ENCODE measurements at places on chromosomes 13 and 19.

DNA sequence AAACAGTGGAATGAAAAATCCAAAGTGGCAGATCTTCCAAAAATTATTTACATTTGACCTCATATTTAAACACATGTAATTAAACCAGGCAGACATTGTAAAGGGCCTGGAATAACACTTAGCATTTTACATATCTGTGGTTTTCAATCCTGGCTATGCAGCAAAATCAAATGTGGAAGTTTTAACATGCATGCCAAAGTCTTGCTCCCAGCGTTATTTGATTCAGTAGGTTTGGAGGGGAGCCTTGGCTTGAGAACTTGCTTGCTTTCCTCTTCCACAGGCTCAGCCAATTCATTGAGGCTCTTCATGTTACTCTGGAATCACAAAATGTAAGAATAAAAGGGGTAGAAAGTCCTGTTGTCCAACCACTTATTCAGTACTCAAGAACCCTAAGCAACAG, 42.5 kb upstream of the INTS6 start:
- no peak for DNase-seq

DNA sequence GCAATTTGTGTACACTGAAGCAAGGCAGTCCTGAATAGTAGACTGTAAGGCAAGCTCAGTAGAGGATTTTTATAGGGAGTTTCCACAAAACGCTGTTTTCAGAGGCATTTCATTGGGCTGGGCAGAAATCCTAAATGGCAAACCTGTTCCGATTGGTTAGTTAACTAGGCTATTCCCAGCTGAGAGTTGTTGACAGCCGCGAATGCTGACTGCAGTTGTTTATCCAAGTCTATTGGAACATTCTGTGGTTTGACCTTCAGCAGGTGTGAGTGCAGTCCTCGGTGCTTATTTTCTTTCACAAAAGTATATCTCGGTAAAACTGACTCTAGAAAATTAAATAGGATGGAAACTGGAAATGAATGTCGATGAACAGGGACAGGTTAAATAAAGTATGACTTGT, 45.4 kb downstream of the TPT1 start:
- no peak for DNase-seq

GRCh38 chr13:24842549-24843274, 78.7 kb downstream of the RNF17 start:
- peak; percentile 46 for DNase-seq

DNA sequence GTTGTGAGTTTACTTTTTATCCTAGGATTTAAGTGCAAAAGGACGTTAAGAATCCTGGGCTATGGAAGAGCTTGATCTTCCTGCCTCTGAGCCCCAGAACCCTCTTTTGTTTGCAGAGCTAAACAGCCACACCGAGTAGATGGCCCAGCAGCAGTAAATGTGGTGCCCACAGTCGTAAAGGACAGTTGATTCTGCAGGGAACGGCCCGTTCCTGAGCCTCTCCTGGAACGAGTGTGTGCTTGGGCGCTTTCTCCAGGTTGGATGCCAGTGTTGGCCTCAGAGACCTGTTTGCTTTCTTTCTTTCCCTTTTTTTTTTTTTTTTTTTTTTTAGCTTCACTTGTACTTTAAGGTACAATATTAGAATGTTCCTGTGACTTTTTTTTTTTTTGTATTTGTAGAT, 41.7 kb downstream of the SPATA13 start:
- DNase-seq, result no peak

DNA sequence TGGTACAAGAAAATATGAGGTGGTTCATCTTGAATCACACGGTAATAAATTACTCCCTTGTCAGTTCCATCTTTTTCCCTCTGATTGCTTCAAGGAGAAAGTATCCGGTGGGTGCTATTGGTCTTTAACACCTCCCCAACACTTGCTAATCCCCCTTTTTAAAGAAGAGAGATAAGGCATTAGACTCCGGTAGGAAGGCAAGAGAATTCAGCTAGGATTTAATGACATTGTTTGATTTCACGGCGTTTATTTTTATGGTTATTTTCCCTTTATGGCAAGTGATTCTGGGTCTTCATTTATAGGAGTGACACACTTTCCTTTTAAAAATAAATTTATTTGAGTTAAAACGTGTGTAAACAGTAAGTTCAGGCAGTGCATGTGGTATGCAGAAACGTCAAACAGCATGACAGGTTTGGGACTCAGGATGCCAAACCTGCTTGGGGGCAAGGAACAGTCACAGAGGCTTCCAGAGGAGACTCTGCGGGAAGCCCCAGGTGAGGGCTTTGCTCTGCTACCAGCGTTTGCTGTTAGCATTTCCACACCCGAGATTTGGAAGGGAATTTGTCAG, 36.5 kb downstream of the TSHZ3 start:
- no peak for DNase-seq

- DNase-seq, result no peak
Observed at GRCh38 chr13:21964686-21965085, 293.8 kb downstream of the FGF9 start.

- DNase-seq, result no peak
Observed at GRCh38 chr13:74557870-74558269, 423.7 kb upstream of the KLF12 start.

DNA sequence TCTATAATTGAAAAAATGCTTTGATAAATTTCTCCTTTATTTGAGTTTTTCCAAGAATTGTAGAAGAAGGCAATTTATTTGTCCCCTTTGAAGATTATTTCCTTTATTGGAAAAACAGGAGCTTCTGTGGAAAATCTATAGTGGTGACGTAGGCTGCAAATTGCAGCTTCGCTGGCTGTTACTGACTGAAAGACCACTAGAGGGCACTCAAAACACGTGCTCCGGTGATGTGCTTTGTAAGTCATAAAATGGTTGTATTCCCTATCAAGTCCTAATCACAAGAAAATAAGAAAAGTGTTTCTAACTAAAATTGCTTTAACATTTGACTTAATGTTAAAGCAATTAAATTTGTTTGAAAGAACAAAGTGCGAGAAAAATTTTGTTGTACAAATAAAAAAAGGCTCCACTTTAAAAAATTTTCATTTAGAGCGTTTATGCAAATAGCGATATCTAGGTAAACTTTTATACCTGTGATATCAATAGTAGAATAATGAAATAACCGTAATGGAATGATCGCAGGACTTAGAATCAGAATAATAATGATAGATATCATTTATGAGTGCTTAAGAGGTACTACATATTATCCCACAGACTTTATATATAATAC, 638.2 kb upstream of the SPRY2 start:
- DNase-seq, result peak; percentile 59

- DNase-seq, result peak; percentile 58
Observed at GRCh38 chr19:55005684-55006488, 32.2 kb downstream of the GP6 start.

- DNase-seq, result no peak
Observed at GRCh38 chr13:75455962-75456361, 26.0 kb downstream of the TBC1D4 start.

All from COLO829 (cell line).